Thymus (tissue), 14 donors: ENCODE measurements at places on chromosomes 16 and 17. TPM values are rescaled to one million over a fixed set of nuclear protein-coding genes. Genes with fewer than 3 reads are reported as not detected.

The TEKT1 gene
- 0.05 TPM for total RNA-seq

The XAF1 gene
- total RNA-seq, result 41.1 TPM

The SMIM5 gene
- 0.94 TPM for total RNA-seq

The P2RX1 gene
- total RNA-seq, result 3.6 TPM

The CPNE7 gene
- total RNA-seq, result 12.8 TPM

The KRT20 gene
- 0.85 TPM for total RNA-seq

The TBC1D3C gene
- total RNA-seq, result not detected

The C16orf92 gene
- not detected for total RNA-seq

- no peak for DNase-seq
Measured at GRCh38 chr17:69870751-69871199, 204.2 kb upstream of the KCNJ16 start.

- DNase-seq, result no peak
Measured at GRCh38 chr17:4327606-4328005, 38.9 kb downstream of the UBE2G1 start.

DNA sequence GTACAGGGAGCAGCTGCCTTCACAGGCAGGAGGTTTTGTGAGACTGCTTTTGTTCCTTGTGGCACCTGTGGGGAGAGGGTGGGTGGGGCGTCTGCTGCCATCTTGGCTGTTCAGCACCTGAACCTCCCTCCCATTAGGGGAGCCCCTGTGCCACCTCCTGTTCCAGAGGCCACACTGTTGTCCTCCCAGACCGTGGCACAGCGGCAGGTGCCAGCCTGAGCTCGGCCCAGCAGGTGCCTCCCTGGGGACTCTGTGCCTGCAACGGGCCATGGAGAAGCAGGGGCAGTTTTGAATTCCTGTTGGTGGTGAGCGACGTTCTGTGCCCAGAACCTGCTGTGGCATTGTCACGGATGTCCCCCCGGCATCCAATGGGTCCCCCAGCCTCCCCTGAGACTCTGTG is 9.9 kb downstream of the LGALS3BP start:
- no peak for DNase-seq
